IPS DF 19.7 (cell line): ENCODE measurements at places on chromosomes 6 and 20.

DNA sequence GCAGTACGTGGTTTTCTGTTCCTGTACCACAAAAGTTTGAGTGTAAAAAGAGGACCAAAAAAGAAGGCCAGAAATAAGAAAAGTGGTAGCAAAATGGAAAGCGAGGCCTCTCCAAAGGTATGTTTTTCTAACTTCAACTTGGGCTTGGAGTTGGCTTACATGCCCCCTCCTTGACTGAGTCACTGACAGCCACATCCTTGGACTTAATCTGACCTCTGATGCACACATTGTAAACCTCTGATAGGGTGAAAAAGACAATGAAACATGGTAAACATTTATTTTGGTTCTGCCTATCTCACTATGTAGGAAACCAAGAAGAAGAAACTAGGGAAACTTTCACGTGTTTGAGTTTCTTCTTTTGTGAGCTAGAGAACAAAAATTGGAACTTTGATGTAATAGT, 503.2 kb upstream of the ID4 start:
- DNase-seq: no peak

- DNase-seq: no peak
Measured at GRCh38 chr20:42340368-42340767, 722.2 kb upstream of the CHD6 start.

DNA sequence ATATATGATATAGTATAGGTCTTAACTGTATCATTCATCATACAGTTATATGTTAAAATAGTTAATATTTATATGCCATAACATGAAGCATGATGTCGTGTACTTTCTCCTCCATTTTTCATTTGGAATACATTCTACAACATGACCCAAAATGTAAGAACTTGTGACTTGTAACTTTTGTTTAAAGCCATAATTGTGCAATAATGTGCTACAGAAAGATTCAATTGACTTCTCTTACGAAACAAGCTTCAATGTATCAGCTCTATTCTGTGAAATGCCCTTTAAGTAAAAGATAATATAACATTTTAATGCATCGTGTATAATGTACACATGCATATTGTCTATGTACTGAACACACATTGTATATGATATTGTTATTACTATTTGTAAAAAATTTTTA, 76.7 kb upstream of the FABP7 start:
- DNase-seq: no peak

DNA sequence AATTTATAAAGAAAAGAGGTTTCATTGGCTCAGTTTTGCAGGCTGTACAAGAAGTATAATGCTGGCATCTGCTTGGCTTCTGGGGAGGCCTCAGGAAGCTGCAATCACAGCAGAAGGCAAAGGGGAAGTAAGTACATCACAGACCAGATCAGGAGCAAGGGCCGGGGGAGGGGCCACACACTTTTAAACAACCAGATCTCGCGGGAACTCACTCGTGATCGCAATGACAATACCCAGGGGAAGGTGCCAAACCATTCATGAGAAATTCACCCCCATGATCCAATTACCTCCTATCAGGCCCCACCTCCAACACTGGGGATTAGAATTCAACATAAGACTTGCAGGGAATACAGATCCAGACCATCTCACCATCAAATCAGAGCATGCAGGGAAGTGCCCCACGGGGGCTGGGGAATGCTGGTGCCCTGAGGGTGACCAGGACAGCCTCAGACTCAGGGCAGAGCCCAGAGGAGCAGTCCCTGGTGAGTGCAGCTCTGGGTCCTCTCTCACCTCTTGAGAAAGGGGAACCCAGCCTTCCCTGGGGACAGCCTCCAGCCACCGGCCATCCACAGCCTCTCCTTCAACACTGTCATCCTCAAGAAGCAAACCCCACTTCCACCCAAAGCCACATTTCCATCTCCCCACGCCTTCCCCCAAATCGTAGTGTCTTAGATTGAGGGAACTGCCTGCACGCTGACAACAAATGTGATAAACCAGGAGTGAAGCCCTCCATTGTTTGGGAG, 80.7 kb downstream of the ANKRD60 start:
- DNase-seq: no peak

GRCh38 chr6:128617285-128617684, 96.9 kb upstream of the PTPRK start:
- no peak for DNase-seq

- DNase-seq: no peak
Measured at GRCh38 chr6:79872303-79872702, 75.0 kb downstream of the ELOVL4 start.

DNA sequence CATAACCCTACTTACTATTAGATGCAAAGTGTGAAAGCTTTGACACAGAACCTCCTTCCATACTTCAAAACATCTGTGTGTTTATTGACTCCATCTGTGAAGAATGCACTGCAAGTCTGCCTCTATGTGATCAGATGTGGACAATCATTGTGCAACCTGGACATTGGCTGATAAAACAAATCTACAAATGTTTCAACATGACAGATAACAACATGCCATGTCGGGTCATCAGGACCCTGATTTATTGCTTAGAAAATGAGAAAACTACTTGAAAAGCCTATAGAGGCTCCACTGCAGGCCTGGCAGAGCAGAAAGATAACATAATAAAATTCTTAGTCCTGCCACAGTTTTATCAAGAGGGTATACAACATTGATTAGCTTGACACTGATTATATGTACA, 1286.4 kb downstream of the GRIK2 start:
- DNase-seq: no peak
